ENCODE measurements at places on chromosomes 7 and 10.
A peak's percentile ranks its signal among the peaks of the same experiment; 100 is the strongest.

DNA sequence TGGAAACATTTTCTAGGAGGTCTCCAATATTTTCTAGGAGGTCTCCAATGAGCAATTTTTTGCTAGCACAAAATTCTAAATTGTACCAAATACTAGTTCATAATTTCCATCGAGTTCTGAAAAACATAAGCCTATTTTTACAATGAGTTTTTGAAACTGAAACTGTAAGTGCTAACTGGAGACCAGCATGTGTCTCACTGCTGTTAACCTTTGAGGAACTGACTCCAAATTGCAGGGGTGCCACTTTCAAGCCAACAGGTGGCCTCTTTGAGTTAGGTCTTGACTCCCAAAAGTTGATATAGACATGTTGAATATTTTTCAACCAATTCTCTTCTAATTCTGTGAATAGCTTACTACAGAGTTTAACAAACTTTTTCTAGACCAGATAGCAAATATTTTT lies 58.8 kb downstream of the CAV1 start:
- no peak for DNase-seq

GRCh38 chr7:129427526-129428045 lies 6.6 kb upstream of the STRIP2 start:
- no peak for DNase-seq

GRCh38 chr7:75734586-75735458 lies 3.9 kb downstream of the HIP1 start:
- DNase-seq, result peak; percentile 84

- no peak for DNase-seq
Measured at GRCh38 chr10:11150231-11150731, 132.6 kb downstream of the CELF2 start.

- DNase-seq, result no peak
Measured at GRCh38 chr10:44033008-44033407, 351.9 kb downstream of the CXCL12 start.

DNA sequence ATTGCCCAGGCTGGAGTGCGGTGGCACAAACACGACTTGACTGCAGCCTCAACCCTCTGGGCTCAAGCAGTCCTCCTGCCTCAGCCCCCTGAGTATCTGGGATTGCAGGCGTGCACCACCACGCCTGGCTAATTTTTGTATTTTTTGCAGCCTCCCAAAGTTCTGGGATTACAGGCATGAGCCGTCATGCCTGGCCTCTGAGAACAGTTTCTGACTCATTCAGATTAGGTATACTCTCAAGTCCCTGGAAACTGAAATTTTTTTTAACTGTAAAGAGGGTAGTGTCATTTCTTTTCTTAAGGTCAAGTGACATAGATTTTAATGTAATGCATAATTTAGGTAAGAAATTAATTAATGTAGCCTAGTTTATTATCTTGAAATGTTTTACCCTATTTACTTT lies 104.7 kb downstream of the SEPTIN7 start:
- no peak for DNase-seq

All from WERI-Rb-1 (cell line).